ENCODE measurements at places on chromosomes 4 and X.
A peak's percentile ranks its signal among the peaks of the same experiment; 100 is the strongest.

DNA sequence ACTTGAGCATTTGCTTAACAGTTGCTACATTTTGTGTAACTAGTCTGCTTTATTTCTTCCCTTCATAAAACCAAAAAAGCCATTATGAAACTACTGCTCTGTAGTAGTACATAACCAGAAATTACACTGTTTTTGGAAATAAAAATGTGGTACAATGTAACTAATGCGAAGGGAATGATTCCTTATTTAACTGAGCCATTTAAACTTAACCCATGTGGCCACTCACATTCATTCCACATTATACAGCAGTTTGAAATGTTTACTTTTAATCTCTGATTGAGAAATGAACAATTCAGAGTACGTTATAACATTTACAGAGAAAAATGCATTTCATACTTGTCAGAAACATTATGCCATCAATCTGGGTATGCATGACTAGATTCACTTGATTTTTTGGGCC, 94.2 kb downstream of the NYX start:
- no peak for DNase-seq

DNA sequence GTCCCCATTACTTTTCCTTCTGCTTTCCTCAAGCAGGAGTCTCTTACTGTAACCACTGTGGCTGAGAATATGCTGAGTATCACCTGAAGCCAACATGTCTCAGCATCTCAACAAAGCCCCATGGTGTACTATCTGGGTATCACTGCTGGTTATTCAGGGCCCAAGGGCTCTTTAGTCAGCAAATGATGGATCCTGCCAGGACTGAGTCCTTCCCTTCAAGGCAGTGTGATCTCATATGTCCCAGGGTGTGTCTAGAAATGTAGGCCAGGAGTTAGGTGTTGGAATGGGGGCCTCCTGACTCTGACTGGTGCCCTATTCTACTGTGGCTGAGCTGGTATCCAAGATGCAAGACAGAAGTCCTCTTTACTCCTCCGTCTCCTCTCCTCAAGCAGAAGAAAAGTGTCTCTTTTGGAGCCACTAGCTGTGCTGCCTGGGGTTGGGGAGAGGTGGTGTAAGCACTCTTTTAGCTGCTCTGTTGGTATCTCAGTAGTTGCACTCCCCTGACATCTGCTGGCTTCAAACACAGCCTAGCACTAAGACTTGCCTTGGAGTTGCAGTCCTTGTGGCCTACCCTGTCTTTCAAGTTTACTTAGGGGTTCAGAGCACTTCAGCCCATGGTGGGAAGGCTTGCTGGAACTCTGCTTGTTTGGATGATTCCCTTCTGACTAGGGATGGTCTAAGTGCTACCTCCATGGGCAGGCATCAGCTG, 28.6 kb downstream of the OCIAD2 start:
- DNase-seq: no peak

- DNase-seq: no peak
These were observed 149.2 kb downstream of the BCOR start for GRCh38 chrX:39948582-39948981.

DNA sequence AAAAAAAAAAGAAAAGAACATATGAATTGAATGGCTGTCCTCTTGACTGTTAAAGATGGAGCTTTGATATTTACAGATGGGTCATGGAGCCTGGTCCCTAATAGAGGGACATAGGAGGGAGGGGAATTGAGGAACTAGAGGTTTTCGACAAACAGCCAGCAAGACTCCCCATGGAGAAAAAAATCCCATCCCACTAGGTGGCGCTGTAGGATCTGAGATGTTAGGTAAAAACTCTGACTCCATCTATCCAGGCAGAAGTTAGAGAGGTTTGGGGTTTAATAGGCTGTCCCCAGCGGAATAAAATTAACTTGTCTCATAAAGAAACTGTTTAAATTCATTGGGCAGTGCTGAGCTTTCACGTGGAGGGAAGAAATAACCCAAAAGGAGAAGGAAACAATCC, 45.9 kb downstream of the HMGB2 start:
- no peak for DNase-seq

- DNase-seq: no peak
These were observed 117.0 kb downstream of the DCK start for GRCh38 chr4:71110499-71110898.

GRCh38 chr4:99828477-99828876, 11.8 kb downstream of the DAPP1 start:
- DNase-seq: no peak

DNA sequence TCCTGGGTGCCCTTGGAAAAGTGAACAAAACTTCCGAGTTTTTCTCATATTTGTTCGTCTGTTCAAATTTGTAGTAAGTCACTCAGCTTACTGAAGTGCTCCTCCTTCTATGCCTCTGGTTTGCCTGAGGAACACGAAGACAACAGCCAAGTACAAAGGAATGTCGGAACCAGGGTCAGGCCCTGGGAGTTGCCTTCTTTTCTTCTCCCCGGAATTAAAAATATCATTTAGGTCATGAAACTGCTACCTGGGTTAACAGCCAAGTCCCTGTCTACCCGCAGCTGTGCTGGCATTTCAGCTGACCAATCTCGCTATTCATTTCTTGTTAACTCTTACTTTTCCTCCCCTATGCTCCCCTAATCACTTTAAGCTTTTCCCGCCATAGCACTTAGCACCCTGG, 137.6 kb upstream of the TEX13D start:
- DNase-seq: no peak

DNA sequence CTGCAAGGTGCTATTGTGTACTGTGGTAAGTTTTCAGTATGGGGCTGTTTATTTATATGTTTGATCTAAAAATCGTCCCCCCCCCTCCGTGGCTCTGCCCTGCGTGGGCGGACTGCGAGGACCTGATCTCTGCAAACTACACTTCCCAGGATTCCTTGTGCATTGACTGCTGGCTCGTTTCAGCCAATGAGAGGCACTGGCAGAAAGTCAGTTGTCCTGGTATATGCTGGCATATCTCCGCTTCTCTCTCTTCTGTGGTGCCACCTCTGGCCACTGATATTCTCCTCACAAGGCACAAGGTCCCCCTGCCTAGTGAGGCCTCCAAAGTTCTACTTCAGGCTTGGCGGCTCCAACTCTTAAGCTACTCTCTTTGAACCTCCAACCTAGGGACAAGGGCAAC, 168.8 kb upstream of the ZFP42 start:
- DNase-seq: no peak

GRCh38 chr4:86554646-86555045, 39.5 kb upstream of the PTPN13 start:
- no peak for DNase-seq

DNA sequence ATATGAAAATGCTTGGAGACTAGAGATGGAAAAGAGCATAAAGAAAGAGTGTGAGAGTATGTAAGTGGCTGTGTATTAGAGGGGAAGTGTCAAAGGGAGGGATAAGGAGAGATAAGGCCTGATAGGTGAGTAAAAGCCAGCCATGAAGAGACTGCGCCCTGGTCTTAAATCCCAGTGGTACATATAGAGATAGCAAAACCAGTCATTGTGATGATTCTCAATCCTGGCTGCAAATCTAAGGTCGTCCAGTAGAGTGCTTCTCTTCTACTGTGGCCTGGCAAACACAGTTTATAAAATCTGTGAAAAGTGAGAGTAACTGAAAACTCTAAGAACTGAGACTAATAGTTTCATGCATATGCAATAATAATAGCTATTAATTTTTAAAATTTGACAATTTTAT, 86.9 kb downstream of the MAB21L2 start:
- no peak for DNase-seq

DNA sequence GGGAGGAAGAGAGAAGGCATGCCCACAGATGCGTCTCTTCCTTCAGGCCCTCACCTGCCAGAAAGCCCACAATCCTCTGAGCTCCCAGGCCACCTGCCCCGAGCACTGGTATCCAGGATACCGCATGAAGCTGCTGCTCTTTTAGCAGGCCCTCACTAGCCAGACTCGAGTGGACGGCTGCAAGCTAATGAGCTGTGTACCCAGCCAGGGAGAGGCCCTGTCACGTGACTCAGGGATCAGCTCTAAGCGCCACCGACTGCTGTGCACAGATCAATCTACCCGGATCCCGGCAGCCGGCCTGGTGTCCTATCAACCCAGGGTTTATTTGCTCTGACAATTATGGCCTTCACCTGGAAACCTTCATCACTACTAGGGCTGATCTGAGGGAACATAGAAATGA, 39.0 kb downstream of the BCOR start:
- no peak for DNase-seq

- no peak for DNase-seq
These were observed 41.8 kb upstream of the IL21 start for GRCh38 chr4:122662701-122663100.

DNA sequence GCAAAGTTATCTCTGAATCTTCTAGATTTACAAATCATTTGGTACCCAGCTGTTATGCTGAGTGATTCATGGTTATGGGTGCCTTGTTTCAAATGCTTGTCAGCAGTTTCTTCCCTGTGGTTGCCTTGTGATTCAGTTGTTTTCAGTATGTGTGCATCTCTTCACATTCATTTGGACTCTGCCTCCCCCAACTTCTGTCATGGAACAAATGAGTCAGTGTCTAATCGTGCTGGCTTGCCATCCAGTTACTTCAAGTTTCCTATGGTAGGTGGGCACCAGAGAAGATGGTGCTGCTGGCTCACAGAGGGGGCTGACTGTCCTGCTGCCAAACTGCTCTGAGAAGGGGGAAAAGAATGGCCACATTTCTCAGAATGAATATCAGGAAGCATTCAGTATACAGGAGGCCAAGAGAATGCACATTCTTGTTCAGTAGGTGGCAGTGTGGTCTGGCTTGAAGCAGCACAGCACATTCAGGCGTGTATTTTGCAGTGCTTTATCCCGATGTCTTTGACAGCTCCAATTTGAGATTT, 260.9 kb downstream of the GLUD2 start:
- DNase-seq: peak; percentile 23

- no peak for DNase-seq
These were observed 67.6 kb upstream of the DCLK2 start for GRCh38 chr4:150010525-150011126.

- DNase-seq: peak; percentile 20
These were observed 22.3 kb downstream of the APLN start for GRCh38 chrX:129632443-129632842.

GRCh38 chrX:44147130-44147529, 173.9 kb upstream of the NDP start:
- DNase-seq: no peak

DNA sequence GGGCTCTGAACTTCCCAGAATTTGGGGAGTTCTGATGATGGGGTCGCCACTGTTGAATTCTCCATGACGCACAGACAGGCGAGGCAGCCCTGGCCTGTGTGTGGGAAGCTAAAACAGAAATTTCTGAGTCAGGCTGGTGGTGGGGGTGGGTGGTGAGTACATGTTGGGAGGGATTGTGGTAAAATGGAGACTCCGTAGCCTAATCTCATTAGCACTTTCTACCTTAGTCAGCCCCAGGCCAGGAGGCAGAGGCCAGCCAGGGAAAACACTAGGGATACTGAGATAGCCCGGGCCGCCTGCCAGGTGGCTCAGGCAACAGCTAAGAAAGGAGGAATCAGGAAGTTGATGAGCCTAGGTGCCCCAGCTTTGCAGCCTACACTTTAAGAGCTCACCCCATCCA, 39.3 kb upstream of the NHSL2 start:
- no peak for DNase-seq

- DNase-seq: no peak
These were observed 56.2 kb downstream of the SCLT1 start for GRCh38 chr4:129037093-129037492.

DNA sequence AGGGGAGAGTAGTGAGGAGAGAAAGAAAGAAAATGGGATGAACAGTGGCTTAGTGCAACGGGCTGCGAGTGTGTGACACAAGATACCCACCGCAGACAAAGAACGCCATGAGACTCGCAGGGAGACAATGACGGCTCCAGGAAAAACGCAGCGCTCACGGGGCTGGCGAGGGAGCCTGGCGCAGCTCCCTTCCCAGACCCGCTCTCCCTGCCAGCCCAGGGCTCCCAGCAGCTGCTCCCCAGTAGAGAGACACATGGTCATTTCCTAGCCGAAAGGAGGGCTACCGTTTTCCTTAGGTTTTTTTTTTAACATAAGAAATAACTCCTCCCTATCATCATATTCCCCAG, 149.5 kb downstream of the MAML3 start:
- no peak for DNase-seq

DNA sequence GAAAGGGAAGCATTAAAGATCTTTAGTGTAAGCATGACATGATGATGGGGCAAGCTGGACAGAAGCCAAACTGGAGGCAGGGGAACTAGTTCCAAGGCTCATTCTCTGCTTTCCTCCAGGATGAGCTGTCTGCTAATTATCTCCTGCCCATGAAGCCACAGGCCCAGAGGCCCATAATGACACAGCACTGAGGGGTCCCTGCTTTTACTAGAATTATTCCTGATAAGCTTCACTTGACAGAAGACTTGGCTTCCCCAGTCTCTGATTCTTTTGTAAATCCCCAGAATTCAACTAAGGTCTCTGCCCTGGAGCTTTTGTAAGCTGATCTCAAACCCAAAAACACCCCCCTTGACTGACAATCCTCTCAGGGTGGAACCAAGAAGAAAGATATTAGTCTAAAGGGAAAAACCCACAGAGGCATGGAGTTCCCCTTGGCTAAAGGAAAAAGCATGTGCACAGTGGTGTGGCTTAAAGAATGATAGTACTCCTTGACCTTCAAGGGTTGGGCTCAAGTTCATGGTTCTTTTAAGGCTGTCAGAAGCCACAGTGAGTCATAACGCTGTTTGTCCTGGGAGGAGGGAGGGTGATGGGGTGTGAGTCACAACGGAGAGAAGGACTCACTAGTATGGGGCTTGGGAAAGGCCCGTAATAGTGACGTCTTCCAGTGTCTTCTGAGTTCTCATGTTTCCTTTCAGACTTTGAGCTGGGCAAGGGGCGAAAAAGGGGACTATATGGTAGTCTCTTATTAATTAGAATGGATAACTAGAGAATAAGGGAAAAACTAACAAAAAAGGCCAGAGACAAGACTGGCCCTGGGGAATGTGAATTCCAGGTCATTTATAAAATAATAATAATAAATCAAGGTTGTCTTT, 146.0 kb upstream of the CPEB2 start:
- DNase-seq: peak; percentile 85

DNA sequence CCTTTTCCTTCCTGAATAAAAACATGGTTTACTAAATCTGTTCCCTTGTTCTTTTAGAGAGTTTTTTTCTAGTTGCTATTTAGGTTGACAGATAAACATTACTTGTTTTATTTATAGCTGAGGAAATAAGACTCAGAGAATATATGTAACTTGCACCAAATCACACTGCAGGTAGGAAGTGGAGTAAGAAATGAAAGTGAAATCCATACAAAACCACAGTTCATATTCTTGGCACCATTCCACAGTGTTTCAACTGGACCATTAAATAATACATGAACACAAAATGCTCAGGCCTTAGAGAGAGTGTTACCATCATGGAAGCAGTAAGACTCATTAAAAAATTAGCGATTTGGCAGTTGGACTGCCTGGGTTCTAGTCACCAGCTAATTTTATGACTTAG, 326.9 kb upstream of the SLIT2 start:
- no peak for DNase-seq

GRCh38 chrX:46247456-46247855, 297.8 kb downstream of the ZNF674 start:
- DNase-seq: no peak

- DNase-seq: no peak
These were observed 11.3 kb upstream of the SLC2A9 start for GRCh38 chr4:10032625-10033024.

Data from AG09319 (cell line).